ENCODE measurements at places on chromosomes 3 and 15.

DNA sequence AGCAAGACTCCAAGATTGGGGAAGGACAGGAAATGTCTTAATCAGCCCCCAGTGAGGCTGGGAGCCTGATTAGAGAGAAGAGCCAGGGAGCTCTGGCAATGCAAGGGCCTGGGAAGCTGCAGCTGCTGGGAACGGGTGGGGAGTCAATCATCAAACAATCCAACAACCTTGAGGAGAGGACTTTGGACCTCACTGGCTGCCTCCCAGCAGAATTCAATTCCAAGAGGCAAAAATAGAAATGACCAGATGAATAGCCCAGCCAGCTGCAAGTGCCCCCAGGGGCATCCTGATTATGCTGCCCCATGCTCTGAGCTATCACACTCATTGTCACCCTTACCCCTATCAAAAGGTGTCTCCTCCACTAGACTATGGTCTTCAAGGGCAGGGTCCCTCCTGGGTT lies 6.1 kb upstream of the HOMER2 start:
- DNase-seq = no peak

DNA sequence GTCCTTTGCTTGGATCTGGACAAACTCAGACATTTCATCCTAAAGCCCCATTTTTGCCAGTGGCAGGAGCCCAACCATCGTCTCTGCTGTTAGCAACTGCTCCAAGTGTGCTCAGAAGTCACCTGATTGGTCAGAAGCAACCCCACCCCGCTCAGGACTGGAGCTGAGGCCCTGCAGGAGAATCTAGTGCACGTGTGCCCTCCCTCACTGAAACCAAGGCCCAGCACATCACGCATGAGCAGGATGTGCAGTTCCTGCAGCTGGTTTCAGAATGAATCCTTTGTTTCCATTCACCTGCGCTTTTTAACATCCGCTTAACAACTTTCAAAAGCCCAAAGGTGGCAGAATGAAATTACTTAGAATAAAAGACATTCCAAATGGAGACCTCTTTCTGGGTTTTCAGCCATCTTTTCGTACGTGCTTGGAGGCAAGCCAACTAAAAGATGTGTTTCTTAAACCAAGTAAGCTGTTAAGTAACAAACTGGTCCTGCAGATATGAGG lies 81.2 kb downstream of the SRGAP3 start:
- no peak for DNase-seq

DNA sequence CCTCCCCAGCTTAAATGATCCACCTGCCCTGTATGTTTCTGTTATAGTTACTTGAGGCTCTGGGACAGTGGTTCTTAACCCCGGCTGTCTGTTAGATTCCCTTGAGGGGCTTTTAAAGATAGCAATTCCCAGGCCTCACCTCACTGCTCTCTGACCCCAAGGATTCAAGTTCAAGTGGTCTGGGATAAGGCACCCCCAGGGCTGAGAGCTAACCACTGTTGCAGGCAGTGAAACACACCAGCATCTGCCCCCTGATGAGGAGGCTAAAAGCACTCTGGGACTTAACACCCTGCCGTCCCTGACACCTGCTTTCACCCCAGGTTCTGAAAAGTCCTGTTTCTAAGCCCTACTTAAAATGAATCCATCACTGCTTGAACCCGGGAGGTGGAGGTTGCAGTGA lies 103.7 kb downstream of the LRRK1 start:
- DNase-seq = no peak

DNA sequence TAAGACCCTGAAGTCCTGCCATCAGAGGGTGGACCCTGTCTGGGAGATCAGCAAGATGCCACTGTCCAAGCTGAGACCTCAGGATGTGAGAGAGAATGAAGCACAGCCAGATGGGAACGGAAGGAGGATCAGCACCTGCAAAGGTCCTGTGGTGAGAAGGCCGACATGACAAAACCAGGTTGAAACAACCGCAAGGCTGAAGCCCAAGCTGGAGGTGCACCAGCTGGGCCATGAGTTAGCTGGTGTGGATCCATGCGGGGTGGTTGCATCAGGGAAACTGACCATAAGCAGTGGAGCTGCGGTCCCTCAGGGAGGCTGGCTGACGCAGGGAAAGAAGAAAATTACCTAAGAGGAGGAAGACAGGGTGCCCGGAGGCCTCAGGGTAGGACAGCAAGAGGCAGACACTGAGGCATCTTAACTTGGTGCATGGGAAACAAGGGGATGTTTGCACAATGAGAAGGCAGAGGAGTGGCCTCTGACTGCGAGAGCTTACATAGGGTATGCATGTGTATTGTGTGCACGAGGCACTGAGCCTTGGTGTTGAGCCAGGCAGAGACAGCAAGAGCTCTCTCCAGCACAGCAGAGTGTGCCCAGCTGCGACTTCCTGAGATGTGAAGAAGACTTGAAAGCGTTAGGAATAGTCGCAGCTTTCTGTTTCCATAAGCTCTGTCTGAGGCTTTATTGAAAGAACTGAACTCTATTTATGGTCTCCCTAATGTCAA lies 497.7 kb downstream of the OCA2 start:
- DNase-seq = no peak

- no peak for DNase-seq
Measured at GRCh38 chr15:82952158-82953081, at the start of gene HOMER2. Gene HOMER2 (minus strand): TSS chr15:82952720. CDS start chr15:82952535, 185 bp downstream.

DNA sequence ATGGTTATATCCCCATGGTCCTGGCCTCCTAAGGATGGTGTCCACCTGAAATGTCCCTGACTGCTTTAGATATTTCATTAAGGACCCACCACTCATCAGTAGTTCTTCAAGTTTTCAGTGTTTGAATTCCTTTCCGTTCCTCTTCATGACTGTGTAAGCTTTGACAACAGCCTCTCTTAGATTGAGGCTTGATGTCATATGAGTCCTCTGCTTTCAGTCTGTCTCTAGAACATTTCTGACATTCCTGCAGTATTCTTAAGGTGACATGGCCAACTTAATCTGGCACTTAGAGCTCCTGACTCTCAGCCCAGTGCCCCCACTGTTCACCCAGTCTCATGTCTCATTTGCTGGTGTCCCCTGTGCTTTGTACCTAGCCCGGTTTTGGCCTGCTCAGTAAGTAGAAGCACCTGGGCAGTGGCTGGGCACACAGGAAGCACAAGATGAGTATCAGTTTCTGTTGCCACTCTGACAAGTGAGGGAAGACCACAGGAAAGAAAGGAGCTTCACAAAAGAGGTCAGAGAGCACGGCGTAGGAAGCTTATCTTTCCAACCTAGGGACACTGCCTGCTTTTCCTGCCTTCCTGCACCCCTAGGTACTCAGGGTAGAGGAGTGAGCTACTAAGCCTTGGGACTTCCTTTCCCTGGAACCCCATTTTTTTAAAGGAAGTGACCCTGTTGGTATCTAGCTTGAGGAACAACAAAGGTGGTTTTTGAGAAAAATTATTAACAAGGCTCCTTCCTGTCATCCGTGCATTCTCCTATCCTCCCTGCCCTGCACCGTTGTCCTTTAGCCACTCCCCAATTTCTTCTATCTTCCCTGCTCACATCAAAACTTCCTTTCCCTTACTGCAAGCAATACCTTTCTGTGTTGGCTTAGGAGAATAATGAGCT lies 103.1 kb downstream of the KLHL25 start:
- DNase-seq = no peak

GRCh38 chr3:217099-217813 lies 20.7 kb downstream of the CHL1 start:
- DNase-seq = no peak

- DNase-seq = no peak
Measured at GRCh38 chr15:78712797-78713515, 71.9 kb upstream of the CHRNB4 start.

DNA sequence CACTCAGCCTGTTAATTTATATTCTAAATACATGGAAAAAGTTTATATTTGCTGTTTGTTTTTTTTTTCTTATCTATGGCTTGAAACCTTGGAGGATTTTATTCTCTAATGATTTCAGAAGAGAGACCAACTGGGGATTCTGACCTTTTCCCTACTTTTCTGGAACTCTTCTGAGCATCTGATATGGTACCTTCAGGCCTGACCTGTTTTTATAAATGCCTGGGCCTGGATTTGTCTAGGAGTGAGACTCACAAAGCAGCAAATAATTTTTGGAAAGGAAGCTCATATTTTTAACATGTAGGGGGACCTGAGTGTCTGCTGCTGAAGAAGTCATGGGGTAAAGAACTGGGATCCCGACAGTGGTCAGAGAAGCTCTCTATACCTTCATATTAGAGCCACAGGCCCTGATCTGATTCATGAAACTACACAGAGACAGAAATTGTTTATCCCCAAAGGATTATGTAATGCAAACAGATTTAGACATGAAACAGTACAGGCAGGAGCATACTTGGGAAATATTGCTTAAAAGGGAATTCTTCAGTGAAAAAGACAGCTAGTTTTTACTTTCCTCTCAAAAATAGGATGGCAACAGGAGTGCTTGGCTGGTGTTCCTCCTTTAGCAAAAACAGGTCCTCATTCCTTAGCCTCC lies 15.9 kb downstream of the PPM1L start:
- DNase-seq = no peak

DNA sequence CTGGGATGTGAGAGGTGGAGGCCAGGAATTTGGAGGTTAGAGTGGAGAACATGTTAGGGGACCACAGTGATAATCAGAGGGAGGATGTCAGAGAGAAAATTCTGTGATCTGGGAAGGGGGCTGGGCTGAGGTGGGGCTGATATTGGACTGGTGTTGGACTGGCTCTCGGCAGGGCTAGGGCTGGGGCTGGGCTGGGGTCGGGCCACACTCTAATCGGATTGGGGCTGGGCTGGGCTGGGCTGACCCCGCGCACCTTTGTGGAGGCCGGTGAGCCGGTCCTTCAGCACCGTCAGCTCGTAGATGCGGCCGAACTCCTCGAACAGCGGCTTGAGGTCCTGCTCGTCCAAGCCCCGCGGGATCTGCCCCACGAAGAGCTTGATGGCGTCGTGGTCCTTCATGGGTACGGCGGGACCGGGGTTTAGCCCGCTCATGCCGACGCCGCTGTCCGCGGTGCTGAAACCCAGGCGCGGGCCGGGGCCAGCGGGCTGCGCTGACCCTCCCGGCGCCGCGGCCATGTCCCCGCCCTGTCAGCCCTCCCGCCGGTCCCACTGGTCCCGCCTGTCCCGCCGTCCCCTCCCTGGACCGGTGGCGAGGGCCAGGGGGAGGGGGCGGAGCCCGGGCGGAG lies 485 bp downstream of the CELF6 start:
- peak; percentile 37 for DNase-seq

DNA sequence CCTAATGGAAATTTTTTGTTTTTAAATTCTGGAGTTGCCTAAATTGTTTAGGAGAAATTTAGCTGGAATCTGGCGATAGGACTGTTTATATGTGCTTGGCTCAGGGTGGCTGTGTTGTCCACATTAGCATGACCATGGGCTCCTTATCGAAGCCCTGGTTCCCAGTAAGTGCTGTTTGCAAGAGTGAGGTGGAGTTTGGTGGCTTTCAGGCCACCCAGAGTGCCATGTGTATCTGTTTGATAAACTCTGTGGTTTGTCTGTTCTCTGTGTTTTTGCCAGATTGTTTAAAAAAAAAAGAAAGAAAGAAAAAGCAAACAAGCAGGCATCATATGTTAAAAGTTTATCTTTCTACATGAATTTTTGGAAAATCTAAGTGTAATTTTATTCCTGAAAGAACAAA lies 51.5 kb downstream of the PLCL2 start:
- no peak for DNase-seq

- no peak for DNase-seq
Measured at GRCh38 chr3:121517953-121518655, 27.7 kb downstream of the POLQ start.

GRCh38 chr3:71874618-71875017 lies 89.7 kb upstream of the PROK2 start:
- DNase-seq = no peak

GRCh38 chr15:50251638-50252182 lies 13.8 kb downstream of the HDC start:
- DNase-seq = no peak

- DNase-seq = no peak
Measured at GRCh38 chr3:105579439-105579838, 212.7 kb downstream of the ALCAM start.

GRCh38 chr15:59668556-59668955 lies 11.2 kb upstream of the GTF2A2 start:
- no peak for DNase-seq

GRCh38 chr15:37870711-37871110 lies 63.7 kb upstream of the TMCO5A start:
- DNase-seq = no peak

All from SW480 (cell line).